NCI-H187 (cell line): ENCODE measurements at places on chromosomes 7 and 10.
A peak's percentile ranks its signal among the peaks of the same experiment; 100 is the strongest.

DNA sequence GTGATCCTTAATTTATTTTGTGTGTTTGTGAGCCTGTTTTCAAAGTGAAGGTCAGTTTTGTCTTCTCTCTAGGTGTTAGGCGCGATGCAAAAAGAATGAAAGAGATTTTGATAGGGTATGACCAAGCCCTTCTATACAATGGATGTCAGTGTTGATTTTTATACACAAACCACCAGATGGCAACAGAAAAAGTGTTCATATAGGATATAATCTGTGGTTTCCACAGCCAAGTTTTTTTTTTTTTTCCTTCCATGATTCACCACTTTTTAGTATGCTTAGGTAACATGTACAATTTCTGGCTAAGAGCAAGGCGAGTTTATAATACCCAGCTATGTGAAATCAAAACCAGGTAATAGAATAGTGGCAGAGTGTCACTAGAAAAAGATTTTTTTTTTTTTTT lies 8.1 kb downstream of the SDK1 start:
- no peak for DNase-seq

GRCh38 chr10:43392748-43393147 lies 16.2 kb downstream of the HNRNPF start:
- no peak for DNase-seq

DNA sequence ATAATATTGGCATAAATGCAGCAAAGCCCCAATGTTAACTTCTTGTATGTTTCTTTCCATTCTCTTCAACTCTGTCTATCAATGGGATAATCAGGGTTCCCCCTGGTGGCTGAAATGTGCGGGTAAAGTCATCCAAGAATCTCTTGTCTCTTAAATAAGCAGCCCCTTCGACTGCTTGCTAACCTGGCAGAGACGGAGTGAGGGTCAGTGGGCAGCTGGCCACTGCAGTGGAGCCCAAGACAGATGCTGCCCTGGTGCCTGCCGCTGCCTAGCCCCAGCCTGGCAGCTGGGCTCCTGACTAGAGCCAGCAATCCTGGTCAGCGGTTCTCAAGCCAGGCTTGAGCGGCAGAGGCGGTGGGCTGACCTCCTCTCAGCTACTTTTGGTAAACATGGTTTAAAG lies 248.9 kb downstream of the COBL start:
- peak; percentile 14 for DNase-seq

DNA sequence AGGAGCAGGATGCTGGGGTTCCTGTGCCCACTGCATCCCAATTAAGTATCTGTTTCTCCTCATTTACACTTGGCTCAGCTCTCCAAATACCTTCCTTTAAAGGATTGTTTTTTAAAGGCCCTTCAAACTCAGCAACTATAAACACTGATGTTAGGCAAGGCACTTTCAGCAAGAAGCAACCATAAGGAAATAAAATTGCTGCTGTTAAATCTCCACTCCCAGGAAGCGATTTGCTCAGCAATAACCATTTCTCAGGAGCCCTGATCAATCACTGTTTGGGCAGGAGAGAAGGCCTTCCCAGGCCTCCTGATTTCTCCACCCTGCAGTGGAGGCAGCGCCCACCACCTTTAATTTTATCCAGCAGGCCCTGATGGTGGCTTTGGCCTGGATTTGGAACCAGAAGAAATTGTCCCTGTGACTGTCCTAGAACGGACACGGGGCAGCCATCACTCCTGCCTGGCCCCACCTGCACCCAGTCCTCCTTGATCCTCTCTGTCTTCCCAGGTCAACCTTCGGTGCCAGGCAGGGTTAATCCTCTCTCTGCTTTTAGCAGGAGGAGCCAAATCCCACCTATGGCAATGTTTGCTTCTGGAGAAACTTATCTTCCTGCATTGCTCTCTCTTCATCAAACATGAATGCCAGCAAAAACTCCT lies 199.8 kb downstream of the PLXNA4 start:
- DNase-seq = no peak

GRCh38 chr10:95236068-95236903 lies 42.2 kb downstream of the ACSM6 start:
- DNase-seq = no peak

- peak; percentile 87 for DNase-seq
Observed at GRCh38 chr7:18495412-18496340, at the start of gene HDAC9. Gene HDAC9, plus strand, starts transcription at chr7:18495749. Its CDS starts 554 bp downstream, at chr7:18496303.

GRCh38 chr10:78441694-78442093 lies 408.0 kb downstream of the RPS24 start:
- DNase-seq = no peak

DNA sequence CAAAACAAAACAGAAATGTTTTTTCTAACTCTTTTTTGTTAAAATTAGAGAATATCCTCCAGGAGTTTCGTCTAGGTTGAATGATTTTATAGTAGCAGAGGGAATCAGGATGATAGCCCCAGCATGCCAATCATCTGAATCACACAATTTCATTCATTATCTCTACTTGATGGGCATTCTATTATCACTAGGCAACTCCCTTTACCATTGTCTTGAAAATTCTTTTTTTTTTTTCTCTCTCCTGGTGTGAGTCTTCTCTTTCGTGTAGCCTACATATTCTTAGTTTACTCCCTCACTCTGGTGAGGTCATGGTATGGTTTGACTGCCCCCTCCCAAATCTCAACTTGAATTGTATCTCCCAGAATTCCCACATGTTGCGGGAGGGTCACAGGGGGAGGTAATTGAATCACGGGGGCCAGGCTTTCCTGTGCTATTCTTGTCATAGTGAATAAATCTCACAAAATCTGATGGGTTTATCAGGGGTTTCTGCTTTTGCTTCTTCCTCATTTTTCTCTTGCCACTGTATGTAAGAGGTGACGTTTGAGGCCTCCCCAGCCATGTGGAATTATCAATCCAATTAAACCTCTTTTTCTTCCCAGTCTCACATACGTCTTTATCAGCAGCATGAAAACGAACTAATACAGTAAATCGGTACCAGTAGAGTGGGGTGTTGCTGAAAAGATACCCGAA lies 105.0 kb downstream of the OTUD1 start:
- DNase-seq = no peak

DNA sequence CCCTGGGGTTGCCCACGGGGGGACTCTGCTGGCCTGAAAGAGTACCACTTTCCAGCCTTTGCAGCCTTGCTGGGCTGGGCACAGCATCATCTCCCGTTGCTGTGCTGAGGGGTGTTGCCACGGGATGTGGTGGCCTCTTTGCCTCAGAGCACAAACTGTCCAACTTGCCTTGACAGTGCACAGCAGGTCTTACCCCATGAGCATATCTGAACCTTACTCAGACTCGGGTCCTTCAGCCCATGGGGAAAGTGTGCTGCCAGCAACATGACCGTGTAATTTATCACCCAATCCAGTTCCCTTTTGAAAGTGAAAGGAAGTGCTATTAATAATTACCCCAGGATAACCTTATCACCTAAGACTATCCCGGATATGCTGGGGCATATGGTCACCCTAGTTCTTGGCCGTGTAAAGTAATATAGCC lies 46.8 kb downstream of the TBXAS1 start:
- no peak for DNase-seq

- DNase-seq = no peak
Observed at GRCh38 chr7:855686-856369, 20.5 kb upstream of the GET4 start.

DNA sequence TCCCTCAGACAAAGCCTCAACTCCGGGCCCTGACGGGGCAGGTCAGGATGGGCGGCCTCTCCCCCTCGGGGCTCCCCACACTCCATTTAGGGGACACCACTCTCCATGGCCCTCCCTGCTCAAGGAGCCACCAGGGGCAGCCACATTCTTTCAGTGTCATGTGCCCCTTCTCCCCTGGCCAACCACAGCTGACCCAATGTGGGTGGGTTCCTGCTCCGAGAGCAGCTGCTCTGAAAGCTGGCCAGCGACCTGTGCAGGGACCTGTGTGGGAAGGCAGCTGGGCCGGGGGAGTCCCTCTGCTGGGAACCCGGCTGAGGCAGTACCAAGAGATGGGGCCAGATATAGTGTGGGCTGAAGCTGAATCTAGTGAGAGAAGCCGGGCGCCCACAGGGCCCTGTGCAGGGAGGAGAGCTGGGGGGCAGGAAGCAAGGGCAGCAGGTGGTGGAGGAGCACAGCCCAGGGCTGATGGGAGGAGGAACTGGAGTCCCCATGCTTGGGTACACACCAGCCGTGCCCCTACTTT lies 40.6 kb upstream of the NPFFR1 start:
- no peak for DNase-seq

GRCh38 chr10:70493660-70494234 lies 15.2 kb downstream of the PALD1 start:
- DNase-seq = no peak

DNA sequence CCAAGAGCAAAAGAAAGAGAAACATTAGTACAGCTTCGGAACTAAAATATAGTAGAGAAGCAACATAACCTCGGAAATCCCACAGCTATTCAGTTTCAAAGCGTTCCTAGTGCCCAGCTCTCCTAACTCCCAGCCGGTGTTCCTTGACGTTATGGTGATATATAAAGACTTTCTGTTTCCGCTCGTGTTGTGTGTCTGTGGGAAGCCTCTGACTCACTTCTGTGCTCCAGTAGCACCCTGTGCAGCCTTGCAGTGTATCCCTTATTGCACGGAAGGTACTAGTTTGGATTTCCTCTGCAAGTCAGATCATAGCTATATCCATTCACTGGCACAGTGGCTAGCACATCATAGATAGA lies 535 bp downstream of the ASAH2B start:
- no peak for DNase-seq

DNA sequence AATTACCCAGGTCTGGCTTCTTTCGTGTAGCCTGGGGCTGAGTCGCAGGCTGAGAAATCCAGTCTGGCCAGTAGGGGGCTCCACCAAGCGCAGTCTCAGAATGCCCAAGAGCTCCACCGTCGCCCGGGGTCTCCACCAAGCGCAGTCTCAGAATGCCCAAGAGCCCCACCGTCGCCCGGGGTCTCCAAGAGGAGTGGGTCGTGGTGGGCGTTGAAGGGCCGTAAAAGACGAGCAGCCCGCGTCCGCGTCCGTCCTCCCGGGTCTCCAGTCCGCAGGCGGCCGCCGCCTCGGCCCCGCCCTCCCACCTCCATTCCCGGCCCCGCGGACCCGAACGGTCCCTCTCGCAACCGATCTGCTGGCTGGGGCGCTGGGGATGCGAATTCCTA lies 892 bp upstream of the ZYX start:
- no peak for DNase-seq

DNA sequence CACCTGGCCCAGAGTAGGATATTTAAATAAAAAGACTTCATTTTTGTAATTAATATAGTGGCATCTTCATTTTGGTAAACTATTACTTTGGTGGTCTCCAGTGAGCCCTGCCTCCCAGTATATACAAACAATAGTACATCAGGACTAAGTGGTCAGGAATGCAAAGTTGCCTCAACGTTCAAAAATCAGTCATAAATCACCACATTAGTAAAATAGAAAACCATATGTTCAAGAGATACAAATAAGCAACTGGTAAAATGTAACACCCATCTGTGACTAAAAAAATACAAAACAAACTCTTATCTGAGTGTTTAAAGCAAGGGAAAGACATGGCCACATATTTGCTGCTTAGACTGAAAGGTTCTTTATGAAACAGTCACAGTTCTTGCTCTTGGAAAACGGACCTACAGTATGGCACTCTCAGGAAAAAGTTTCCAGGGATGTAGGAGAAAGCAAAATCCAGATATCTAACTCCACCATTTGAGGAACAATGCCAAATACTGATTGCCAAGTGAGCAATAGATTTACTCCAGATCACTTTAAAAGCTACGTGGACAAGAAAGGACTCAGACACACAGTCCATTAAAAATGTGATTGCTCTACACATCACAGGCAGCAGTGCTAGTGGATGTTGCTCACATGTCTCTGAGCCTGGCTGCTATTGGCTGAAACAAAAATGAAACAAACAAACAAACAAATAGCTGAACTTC lies 15.1 kb upstream of the RHOBTB1 start:
- DNase-seq = no peak
